ENCODE measurements at places on chromosomes 7 and 10.

DNA sequence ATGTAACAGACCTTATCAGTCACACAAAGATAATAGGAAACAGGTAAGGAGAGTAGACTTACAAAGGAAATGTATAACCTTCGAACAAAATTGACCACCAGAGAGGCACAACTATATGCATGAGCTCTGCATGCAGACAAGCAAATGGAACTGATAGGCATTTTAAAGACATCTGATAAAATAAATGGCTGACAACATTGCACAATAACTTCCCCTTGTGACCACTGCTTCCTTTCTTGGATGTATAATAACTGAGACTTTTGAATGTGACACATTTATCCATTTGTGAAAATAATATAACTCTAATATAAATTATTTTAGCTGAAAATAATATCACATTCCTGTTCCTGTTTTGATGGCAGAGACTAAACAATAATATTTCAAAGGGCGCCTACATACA, 654.2 kb upstream of the STEAP1 start:
- no peak for DNase-seq

DNA sequence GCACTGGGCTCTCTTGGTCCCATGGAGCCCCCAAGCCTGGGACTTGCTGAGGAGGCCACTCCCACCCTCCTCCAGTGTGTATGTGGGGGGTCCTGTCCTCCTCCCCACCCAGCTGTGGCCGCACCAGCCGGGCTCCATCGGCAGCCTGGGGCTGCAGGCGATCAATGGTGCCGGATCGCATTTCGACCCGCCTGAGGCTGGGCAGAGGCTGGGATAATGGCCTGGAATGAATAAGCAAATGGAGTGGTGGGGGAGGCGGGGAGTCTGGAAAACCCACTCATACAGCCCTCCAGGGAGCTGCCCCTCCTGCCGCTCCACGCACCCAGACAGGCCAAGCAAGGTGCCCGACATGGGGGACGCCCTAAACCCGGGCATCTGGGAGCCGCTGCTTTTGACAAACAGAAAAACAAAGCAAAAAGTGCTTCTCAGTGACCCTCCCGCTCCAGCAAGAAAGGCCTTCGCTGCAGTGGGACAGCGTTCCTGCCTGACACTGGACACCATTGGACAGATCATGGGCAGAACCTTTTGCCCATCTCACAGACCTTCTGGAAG, 160.5 kb downstream of the NRF1 start:
- no peak for DNase-seq

GRCh38 chr10:68601501-68602265, 41.5 kb downstream of the TET1 start:
- DNase-seq = no peak

- no peak for DNase-seq
These were observed 8.5 kb downstream of the LRRC18 start for GRCh38 chr10:48931188-48931587.

GRCh38 chr7:13829914-13830900, 159.3 kb downstream of the ETV1 start:
- no peak for DNase-seq

GRCh38 chr10:91798649-91799611, 704 bp downstream of the TNKS2 start:
- no peak for DNase-seq

DNA sequence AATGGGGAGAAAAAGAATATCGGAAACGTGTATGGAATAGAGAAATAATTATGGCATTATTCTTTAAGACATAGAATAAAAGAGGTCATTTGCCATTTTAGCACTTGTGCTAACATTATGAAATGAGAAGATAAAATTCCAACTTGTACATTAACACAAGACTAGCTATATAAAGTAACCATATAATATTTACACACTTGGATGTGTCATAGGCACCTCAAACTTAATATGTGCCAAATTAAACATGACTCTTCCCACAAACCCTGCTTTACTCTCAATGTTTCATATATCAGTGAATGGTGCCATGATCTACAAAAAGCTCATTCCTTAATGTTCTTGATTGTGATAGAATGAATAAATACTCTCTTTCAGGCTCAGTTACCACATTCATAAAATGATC, 4.1 kb upstream of the MINDY3 start:
- no peak for DNase-seq

DNA sequence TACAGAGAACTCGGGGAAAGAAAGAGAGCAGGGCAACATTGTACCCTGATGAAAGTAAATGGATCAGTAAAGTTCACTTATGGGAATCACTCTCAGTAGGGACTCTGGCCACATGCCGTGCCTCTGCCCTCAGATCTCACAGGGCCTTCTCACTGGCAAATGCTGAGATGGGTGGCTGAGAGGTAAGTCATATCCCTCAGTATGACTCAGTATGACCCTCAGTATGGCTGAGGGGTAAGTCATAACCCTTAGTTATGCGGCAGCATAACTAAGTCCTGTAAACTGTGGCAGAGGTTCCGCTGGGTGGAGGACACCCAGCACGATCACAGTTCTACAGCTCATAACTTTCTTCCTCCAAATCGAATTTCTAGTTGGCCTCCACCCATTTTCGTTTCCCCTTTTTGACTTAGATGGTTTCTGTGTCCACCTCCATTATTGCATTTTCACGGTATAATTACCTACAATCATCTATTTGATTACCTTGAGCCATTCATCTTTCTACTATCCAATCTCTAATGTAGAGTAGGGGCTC, 26.5 kb upstream of the WNT16 start:
- no peak for DNase-seq

GRCh38 chr7:139562961-139563565, 39.6 kb downstream of the CLEC2L start:
- DNase-seq = no peak

- no peak for DNase-seq
These were observed 10.7 kb upstream of the UCN3 start for GRCh38 chr10:5354068-5354467.

DNA sequence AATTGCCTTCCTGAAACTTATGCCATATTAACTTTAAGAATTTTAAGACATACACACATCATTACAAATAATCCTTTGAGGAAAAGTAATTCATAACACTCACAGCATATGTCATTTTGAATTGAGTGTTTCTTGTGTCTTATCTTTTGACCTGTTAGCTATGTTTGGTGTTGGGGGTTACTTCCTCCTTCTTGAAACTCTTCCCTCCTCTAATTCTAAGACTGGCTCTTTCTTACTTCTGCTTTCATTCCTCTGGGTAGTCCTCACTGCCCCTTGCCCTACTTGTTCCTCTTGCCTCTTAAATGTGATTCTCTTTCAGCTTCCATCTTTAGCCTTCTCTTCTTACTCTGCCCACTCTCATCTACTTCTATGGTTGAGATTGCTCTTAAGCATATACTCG, 28.3 kb upstream of the PIP4K2A start:
- DNase-seq = no peak

- no peak for DNase-seq
These were observed 32.9 kb downstream of the MPP7 start for GRCh38 chr10:28269842-28270456.

- DNase-seq = no peak
These were observed 9.2 kb upstream of the MYO1G start for GRCh38 chr7:44987996-44988395.

GRCh38 chr7:85479918-85480643, 293.2 kb upstream of the SEMA3D start:
- no peak for DNase-seq

- no peak for DNase-seq
These were observed 621.3 kb downstream of the ANKRD7 start for GRCh38 chr7:118845791-118846190.

DNA sequence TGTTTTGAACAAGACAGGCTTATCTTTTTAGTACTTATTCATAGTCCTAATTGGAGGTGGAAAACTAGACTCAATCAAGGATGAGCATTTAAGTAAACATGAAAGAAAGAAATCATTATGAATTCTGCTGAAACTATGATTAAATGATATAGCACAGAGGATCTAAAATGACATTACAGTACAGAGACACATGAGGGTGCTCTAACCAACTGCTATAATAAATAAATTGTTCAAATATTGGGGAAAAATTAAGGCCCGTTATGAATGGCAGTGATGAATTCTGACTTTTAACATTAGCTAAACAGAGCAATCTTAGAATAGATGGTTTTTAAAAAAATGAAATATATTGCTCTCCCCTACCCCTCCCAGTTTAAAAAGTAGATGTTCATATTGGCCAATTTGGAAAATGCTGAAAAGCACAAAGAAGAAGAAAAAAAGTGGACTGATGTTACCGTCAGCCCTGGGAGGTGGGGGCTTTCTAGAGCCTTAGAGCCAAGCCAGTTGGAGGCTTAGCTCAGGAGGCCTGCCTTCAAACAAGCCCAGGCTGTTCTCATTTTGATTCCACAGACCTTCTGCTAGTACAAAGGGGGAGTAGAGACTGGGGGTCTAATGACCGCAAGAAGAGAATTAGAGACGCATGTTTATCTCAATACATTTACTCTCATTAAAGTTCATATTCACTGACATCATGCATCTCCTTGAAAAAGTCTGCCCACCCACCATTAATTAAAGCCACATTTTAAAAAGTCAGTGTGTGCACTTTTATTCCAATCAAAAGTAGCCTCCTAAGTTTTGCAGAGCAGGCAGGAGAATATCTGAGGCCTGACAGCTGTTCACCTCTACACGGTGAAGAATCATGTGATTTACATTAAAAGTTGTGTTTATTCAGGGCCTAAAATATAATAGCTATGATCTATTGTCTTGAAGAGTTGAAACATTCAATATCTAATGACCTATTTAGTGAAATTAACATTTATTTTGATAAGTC, 10.0 kb downstream of the WNT2 start:
- no peak for DNase-seq

DNA sequence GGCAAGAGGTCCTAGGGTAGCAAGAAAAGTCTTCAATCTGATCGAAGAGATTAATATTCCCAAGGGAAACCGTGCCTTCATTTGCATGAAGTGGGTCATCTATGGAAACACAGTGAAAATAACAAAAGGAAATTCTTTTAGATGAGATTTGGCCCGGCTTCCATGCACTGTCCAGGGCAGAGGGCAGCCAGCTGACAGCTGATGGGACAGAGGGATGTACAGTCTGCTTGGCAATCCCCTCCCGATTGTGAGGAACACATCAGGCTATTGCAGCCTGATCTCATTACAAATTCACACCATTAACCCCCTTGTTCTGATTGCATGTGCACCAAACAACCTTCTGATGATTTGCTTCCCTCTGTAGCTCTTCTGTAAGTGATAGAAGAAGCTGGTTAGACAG, 105.3 kb downstream of the FRMD4A start:
- no peak for DNase-seq

Measured in NCI-H187 treated with DMSO at 0.1 percent for 48 hours (cell line).